ENCODE measurements at places on chromosomes 1 and 21.

DNA sequence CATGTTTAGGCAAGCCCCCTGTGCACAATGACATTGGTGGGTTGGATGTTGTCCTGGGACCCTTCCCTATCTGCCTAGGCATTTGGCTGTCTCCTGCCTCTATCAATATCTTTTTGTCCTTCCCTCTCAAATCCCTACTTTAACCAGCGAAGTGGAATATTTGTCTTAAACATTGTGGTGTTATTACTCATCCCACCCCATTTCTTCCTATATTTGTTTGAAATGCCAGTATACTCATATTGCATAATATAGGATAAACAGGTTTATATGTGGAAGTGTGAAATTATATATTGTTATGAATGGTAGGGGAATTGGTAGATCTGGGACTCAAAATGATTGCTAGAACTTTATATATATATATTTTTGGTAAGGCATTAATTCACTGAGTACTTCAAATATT lies 80.0 kb downstream of the ADGRL2 start:
- DNase-seq, result no peak

- DNase-seq, result no peak
Observed at GRCh38 chr21:28867401-28867800, 125.3 kb downstream of the LTN1 start.

DNA sequence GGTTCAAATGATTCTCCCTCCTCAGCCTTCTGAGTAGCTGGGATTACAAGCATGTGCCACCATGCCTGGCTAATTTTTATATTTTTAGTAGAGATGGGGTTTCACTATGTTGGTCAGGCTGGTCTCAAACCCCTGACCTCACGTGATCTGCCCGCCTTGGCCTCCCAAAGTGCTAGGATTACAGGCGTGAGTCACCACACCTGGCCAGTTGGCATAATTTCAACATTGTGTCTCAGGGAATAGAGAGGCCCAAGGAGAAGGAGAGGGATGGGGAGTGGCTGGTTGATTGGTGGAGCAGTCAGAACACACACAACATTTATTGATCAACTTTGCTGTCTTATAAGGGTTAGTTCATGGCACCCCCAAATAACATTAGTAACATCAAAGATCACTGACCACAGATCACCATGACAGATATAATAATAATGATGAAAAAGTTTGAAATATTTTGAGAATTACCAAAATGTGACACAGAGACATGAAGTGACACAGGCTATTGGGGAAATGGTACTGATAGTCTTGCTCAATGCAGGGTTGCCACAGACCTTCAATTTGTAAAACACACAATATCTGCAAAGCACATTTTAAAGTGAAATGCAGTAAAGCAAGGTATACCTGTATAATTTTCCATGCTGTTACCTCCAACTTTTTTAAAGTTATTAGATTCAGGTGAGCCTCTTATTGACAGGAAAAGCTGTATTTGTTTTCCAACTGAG lies 15.8 kb upstream of the CYB5R1 start:
- peak; percentile 79 for DNase-seq

GRCh38 chr1:158055854-158056253 lies 62.4 kb downstream of the KIRREL1 start:
- DNase-seq, result no peak

DNA sequence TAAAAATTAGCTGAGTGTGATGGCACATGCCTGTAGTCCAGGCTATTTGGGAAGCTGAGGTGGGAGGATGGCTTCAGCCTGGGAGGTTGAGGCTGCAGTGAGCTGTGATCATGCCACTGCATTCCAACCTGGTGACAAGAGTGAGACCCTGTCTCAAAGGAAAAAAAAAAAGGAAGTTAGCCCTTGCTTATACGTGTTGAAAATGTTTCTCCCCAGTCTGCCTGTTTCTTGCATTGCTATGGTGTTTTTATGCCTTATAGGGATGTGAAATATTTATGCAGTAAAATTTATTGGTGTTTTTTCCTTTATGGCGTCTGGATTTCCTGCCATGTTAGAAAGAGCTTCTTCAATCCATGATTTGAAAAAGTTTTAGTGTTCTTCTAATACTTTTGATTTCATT lies 3.6 kb upstream of the RERE start:
- no peak for DNase-seq

GRCh38 chr1:2927393-2928360 lies 93.6 kb upstream of the ACTRT2 start:
- no peak for DNase-seq

GRCh38 chr21:43881283-43881682 lies 16.3 kb downstream of the AGPAT3 start:
- DNase-seq, result no peak

- no peak for DNase-seq
Observed at GRCh38 chr1:97853221-97853620, 67.6 kb downstream of the DPYD start.

- DNase-seq, result no peak
Observed at GRCh38 chr1:161037661-161038522, 872 bp downstream of the TSTD1 start.

DNA sequence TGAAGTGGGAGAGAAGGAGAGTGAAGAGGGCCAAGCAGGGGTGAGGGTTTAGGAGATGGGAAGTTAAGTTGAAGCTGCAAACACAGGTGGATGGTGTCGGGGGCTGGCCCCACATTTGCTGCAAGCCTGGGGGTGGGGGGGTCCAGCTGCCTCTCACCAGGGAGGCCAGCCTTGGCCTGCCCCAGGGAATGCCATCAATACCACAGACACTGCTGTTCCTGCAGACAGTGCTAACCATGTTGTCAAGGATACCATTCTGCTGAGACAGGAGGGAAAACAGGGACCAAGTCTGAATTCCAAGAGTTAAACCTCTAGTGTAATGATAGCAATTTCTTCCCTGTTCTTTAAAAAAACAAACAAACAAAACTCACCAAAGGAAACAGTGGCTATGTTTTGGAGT lies 8.0 kb downstream of the MECR start:
- DNase-seq, result no peak

DNA sequence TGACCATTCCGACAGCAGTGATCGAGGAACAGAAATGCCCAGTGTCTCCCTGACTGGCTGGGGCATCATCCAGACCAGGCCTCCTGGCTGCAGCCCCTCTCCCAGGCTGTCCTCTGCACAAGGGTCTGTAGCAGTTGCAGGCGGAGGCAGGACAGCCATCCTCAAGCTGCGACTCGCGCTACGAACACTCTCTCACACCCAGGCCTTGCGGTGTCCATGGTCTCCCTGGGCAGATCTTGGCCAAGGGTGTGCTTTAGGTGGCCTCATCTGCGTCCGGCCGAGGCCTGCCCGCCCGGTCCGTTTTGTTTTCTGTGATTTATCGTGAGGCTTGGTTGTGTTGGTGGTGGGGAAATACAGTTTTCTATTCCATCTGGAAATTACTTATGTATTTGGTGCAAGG lies 15.7 kb downstream of the FTCD start:
- DNase-seq, result no peak

- DNase-seq, result no peak
Observed at GRCh38 chr1:20962576-20963258, 175.6 kb upstream of the HP1BP3 start.

DNA sequence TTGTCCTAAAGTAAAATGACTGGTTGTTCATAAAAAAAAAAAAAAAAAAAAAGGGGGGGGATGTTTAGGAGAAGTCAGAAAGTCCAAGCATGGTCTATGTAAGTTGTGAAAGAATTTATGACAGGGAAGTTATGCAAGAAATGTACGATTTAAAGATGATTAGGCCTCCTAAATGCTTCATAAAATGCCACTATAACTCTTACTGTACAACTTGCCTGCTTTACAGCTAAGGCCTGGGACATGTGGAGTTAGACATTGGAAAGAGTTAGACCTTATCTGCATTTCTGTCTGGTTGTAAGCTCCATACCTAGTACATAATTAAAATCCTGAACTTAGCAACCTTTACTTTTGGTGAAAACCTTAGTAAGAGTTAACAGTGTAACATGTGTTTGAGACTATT lies 150.0 kb downstream of the TPR start:
- DNase-seq, result peak; percentile 6

DNA sequence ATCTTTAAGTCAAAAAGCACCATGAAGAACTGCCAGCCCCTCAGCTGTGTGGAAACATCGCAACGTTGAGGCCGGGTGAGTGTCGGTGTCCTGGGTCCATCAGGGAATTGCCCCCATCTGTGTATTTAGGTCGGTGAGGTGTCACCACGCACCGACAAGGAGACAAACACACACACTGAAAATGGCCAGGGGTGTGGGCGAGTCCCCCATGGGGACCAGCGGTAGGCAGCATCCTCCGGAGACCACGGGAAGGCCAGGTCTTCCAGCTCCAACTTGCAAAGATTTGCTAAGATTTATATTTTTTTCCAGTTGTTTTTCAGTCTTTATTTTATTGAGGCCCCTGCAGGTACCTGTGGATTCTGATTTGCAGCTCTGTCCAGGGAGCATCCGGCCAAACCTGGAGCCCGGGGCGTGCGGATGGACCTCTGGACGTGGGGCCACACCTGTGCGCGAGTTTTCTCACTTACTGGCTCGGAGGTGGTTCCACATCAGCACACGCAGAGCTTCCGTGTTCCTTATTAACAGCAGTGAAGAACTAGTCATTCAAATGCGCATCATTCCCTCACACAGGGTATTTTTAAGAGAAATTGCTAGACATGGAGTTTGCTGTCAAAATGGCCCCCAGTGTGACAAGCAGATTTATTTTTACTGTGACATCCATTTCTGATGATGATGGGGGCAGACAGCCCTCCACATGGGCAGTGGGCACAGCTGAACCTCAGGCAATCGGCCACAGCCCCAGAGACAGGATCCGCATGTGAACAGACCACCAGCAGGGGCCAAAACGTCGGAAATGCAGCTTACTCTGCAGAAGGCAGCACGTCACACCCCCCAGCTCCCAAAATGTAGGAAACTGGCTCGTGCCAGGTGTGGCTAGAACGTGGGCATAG lies 17.2 kb upstream of the SLC19A1 start:
- no peak for DNase-seq

- DNase-seq, result no peak
Observed at GRCh38 chr1:237166086-237166485, 124.1 kb downstream of the RYR2 start.

- DNase-seq, result no peak
Observed at GRCh38 chr1:31675756-31676155, 28.1 kb downstream of the COL16A1 start.

- DNase-seq, result no peak
Observed at GRCh38 chr1:180884588-180885300, 28.0 kb upstream of the KIAA1614 start.

DNA sequence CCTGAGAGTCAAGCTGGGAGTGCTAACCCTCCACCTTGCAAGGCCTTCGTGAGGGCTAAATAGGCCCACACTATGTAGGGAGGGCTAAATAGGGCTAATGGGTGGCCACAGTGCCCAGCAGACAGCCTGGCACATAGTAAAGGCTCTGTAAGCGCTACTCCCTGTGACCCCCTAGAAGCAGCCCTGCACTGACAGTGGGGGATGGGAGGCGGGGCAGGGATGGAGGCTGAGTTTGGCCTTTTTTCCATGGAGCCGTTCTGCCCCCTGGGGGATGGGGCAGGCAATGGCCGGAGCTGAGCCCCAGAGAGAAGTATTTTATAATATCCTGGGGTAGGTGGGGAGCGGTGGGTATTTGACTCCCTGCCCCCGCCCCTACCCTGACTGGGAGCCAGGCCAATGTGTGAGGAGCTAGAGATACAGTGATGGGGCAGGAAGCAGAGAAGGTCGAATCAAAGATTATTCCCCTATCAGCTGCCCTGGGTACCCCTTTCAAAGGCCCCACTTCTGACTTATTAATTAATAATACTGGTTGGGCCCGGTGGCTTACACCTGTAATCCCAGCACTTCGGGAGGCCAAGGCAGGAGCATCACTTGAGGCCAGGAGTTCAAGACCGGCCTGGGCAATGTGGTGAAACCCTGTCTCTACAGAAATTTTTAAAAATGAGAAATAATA lies 42.3 kb downstream of the LACTBL1 start:
- peak; percentile 61 for DNase-seq

DNA sequence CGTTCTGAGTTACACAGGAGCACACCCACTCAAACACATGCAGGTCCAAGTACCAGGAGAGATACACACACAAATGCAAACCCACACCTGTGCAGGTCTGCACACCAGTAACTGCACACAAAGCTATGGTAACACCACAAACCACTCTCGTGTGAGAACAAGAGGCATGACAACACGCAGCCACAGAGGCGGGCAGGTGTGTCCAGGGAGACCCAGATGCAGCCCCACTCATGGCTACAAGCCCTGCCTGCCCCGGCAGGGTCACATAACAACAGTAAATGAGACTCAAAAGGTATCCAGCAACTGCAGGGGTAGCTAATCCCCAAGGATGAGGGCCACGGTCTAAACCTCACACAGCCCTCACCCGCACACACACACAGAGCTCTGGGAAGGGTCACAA lies 48.1 kb downstream of the RAP1GAP start:
- no peak for DNase-seq

DNA sequence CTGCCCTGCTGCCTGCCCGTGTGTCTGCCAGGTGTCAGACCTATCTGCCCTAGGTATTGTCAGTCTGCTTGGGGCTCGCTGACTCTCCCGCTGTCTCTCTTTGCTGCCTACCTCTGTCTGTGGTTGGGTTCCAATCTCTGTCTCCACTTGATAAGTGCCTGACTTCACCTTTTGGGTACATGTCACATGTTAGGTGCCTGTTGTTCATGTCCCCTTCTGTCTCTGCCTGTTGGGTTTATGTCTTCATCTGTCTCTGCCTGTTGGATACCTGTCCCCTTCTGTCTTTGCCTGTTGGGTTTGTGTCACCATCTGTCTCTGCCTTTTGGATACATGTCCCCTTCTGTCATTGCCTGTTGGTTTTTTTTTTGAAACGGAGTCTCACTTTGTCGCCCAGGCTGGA lies 14.6 kb downstream of the RPS6KA1 start:
- no peak for DNase-seq

DNA sequence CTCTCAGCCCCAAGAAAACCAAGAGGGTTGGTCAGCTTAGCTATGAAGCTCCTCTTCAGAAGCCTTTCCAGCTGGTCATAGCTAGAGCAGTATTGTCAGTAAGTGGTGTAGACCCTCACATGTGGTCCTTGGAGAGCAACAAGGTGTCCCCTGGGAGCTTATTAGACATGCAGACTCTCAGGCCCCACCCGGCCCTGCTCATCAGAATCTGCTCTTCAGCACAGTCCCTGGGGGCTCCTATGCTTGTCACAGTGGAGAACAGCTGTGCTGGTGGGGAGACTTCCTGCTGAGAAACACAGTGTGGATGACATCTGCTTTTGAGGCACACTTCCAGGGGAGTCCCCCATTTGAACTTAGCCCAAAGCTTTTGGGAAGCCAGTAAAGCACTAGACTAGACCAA lies 21.9 kb upstream of the NEK2 start:
- DNase-seq, result no peak

DNA sequence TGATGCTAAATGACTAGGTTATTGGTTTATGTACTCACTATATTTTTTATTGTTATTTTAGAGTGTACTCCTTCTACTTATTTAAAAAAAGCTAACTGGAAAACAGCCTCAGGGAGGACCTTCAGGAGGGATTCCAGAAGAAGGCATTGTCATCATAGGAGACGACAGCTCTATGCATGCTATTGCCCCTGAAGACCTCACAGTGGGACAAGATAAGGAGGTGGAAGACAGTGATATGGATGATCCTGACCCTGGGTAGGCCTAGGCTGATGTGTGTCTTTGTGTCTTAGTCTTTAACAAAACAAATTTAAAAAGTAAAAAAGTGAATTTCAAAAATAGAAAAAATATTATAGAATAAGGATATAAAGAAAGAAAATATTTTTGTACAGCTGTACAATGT lies 155.7 kb upstream of the CD34 start:
- no peak for DNase-seq
